ENCODE measurements at places on chromosomes 3 and 15.

DNA sequence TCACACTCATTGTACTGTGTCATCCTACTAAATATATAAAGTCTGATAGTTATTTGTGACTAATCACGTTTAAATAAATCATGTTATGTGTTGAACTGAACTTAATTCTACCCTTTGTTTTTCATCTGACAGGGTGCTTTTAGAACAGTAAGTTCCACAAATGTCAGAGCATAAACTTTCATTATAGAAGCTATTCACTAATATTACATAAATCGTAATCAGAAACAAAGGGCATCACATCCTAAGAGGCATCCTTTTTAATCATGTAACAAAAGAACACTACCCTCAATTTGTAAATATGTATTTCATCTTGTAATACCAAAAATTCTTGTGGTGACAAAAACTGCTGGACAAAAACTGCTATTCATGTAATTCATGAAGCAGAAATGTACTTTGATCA, 50.8 kb downstream of the KCNH8 start:
- no peak for DNase-seq

DNA sequence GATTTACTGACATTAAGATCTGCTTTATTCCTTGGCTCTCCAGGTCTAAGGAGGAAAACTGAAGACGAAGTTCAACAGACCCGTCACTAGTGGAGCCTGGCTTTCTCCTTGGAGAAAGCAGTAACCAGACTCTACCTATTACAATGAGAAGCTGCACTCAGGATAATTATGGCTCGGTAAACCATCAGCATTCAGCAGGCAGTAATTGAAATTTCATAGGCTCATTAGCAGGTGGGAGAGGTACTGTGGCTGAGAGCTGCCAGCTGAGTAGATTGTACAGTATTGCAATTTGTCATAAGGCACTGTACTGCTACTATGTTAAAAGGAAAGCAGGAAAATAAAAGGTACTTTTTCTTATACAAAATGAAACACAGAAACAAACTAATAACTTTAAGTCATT, 51.2 kb downstream of the CHAC1 start:
- DNase-seq = no peak

- DNase-seq = no peak
Measured at GRCh38 chr3:174387736-174388135, 471.4 kb upstream of the NAALADL2 start.

DNA sequence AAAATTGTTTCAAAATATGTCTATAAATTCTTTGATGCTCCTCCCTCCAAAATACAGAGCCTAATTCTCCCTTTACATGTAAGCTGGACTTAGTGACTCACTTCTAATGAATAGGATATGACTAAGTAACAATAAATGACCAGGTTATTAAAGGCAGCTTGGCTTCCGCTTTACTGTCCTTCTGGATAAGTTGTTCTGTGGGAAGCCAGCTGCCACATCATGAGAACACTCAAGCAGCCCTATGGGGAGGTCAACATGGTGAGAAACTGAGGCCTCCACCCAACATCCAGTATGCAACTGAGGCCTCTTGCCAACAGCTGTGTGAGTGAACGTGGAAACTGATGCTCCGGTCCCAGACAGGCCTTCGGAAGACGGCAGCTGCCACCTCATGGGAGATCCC, 247.3 kb upstream of the CHRM5 start:
- DNase-seq = no peak

DNA sequence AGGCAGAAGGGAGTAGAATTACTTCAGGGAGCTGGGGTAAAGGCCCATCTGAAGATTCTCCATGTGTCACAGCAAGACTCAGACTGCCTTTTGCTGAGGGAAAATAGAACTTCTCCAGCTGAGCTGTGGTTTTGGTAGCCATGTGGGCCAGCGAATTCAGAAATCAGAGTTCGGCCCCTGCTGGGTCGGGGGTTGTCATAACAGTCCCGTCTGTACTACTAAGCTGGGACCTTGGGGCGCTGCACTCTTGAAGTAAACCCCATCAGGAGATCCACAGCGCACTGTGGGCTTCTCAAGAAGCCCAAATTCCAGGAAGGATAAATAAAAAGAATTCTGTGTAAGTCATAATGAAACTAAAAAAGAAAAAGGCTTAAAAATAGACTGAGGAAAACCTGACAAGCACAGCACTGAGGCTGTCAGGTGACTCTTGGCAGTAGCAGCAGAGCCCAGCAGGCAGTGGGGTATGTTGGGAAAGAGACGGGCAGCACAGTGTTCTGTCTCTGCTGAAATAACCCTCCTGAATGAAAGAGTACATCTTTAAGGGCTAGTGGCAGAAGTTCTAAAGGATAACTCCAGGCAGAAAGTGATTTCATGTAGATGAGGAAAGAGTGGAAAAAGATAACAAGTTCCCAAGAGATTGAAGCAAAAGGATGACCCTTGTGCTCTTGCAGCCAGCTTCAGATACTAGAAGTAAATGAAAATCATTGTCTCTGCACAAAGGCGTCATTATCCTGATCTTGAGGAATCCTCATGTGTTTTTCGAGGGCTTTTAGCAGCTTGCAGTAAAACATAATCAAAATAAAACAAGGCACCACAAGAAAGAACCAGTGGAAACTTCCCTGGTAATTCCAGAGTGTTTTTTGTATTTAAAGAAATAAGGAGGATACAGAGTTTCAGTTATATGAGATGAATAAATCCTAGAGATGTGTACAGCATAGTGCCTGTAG, 74.5 kb downstream of the RAB7A start:
- no peak for DNase-seq

DNA sequence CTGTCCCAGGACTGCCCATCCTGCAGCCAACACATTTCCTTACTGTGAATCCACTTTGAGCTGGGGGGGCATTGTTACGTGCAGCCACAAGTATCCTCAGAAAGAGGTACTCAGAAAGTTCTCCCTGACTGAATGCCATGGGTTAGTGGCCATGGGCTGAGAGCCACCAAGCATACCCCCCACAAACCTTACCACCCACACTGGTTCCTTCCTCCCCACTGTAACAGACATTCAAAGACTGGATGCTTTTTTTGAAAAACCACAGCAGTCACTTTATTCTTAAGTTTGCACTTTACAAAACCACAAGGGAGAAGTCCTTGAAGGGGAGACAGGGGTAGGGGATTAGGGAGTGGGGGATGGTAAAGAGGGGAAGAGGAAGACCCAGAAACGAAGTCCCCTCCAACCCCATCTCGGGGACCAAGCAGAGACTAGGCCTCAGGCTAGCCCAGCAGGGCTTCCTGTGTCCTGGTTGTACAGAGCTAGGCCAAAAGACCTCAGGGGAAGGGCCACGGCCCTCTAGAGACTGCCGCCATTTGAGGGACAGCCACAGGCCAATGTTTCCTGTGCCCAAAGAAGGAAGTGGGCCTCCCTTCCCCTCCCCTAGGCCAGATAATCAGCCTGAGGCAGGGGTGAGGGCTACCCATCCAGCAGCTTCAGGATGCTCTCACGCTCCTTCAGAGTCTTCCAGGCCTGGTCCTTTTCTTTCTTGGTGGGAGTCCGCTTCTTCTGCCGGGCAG, 10.1 kb upstream of the CAMK1 start:
- DNase-seq = no peak
